CD4-positive, alpha-beta T cell treated with Interleukin-17A for 1 hour (primary cell): ENCODE measurements at places on chromosomes 3 and 15.

DNA sequence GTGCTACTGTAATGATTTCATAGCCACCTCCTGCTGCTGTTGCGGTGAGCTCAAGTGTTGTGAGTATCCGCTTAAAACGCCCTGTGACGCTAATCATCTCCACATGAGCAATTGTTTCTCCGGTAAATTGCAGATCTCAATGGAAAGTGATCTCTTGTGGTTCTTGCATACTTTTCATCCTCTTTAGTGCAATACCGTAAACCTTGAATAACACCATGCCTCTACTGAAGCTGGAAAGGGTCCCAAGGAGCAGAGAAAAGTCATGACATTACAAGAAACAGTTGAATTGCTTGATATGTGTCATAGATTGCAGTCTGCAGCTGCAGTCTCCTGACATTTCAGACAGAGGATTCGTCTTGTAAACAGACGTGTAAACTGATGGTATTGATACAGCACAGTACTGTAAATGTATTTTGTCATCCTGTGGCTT is 6.0 kb upstream of the CEMIP start:
- no peak for DNase-seq

- no peak for DNase-seq
Observed at GRCh38 chr3:184737641-184738505, 26.0 kb upstream of the MAGEF1 start.

GRCh38 chr3:180934638-180935037 is 22.2 kb downstream of the FXR1 start:
- no peak for DNase-seq

DNA sequence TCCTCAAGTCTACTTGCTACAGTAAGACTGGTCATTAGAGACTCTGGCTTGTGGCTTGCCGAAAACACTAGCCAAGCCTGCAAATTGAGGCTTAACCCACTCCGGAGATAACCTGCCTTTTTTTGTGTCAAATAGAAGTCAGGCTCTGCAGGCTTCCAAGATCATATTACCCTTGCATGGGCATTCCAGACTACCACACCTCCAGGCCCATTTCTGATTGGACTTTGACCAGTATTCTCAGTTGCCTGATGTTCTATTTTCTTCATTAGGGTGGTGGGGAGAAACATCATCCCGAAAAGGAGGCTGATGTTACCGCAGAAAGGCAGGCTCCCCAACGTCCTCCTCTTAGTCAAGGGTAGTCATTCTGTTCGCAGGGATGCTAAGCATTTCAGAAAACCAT is 68.1 kb upstream of the FOXP1 start:
- DNase-seq, result no peak

GRCh38 chr3:179942553-179943075 is 94.1 kb downstream of the PEX5L start:
- no peak for DNase-seq

GRCh38 chr3:146065573-146066006 is 95.4 kb downstream of the PLOD2 start:
- DNase-seq, result peak; percentile 10

DNA sequence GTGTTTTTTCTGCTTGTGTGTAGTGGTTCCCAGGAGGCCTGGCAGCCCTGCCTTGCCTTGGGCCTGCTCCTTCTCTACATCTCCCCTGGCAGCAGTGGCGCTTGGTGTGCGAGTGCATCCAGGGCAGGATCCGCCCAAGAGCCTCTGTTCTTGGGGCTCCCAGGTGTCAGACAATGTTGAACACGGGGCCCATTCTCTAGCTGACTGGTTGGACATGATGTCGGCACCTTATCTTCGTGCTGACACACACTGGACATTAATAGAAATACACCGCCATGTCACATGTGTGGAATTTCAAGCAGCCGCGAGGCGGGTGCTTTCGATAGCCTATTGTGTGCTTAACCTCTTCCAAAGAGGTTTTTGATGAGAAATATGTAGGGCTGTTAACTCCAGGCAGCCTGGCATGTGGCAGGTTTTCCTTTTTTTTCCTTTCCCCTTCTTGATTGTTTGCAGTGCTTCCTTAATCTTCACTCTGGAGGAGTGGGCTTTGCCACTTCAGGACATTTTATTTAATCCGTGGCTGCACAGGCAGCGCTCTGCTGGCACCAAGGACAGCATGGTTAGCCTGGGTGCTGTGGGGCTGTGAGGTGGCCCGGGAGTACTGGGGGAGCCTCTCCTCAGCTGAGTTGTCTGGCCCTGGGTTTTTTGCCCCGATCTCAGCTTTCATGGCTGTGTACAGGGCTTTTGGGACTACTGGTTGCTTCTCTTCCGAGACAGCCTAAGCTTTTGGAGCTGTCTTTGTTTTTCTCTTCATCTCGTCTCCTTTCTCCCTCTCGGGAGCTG is 42.5 kb downstream of the CHCHD6 start:
- no peak for DNase-seq

DNA sequence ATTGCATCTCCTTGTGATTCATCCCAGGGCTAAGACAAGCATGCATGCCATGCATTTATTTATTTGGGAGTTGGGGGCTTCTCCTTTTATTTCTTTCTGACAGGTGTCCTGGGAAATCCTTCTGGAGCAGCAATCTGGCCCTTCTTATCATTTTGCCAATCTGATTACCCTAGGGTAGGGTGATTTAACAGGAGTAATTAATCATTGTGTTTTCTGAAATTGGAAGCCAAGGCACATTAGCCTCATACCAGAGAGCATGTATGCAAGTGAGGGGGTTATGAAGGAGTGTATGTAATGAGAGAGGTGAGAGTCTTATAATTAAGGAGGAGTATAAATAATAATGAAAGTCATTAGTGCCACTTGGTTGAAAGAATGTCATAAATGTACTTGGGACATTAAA is 37.4 kb upstream of the ARPP21 start:
- DNase-seq, result no peak

- DNase-seq, result peak; percentile 6
Observed at GRCh38 chr3:141729240-141729639, 8.9 kb upstream of the RNF7 start.

- DNase-seq, result no peak
Observed at GRCh38 chr3:43512754-43513404, 108.9 kb downstream of the ANO10 start.

DNA sequence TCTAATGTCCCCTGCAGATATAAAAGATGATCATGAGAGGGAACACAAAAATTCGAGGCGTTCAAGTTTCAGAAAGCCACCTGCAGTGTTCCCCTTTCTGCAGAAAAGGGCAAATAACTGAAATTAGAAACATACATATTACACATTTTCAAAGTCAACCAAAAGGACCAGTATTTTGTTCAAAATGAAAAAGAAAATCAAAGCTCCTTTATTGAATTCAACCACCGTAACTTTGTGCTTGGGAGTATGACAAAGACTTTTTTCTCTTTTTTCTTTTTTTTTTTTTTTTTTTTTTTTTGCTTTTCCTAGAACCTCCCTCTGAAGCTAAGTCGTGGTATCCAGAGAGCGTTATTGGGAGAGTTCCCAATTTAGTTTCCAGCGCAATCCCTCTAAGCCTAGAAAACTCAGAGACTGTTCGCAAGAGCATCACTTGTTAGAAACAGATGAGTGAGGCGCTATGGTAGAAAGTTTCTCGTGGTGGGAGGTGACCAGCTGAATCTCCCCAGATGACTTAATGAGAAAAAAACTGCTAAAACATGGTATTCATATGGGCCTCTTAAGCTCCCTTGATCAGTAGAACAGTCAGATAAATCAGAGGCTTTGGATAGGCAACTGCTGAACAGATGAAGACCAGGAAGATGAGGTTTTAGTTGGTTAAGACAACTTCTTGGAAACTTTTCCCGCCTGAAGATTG is 77.4 kb downstream of the MB21D2 start:
- no peak for DNase-seq

DNA sequence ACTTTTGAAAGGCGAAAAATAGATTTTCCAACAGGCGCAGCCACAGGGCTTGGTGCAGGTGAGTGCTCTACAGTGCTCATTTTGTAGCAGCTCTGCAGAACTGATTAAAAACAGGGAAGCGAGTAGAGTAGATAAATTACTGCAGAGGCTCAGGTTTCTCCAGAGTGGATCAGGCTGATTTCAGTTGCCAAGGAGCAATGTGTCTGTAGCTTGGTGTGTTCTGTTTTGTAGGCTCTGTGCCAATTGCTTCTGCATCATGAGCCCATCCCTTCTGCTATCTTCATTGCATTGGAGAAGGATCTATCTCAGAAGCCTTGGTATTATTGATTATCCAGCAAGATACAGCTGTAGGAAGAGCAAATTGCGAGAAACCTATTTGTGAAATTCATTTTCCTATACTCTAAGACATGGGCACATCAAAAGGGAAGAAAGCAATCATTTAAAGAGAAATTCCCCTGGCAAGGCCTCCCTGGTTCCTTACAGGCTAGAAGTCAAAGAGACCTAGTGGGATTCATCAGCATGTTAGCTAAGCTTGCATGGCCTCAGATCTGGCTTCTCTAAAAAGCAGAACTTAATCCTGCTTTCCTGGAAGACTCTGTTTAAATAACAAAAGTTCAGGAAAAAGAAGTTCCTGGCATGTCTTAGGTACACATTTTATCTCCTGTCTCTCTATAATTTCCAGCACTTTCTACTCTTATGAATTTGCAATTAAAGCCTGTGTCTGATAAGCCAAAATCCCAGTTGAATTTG is 432.4 kb upstream of the ATP10A start:
- no peak for DNase-seq

DNA sequence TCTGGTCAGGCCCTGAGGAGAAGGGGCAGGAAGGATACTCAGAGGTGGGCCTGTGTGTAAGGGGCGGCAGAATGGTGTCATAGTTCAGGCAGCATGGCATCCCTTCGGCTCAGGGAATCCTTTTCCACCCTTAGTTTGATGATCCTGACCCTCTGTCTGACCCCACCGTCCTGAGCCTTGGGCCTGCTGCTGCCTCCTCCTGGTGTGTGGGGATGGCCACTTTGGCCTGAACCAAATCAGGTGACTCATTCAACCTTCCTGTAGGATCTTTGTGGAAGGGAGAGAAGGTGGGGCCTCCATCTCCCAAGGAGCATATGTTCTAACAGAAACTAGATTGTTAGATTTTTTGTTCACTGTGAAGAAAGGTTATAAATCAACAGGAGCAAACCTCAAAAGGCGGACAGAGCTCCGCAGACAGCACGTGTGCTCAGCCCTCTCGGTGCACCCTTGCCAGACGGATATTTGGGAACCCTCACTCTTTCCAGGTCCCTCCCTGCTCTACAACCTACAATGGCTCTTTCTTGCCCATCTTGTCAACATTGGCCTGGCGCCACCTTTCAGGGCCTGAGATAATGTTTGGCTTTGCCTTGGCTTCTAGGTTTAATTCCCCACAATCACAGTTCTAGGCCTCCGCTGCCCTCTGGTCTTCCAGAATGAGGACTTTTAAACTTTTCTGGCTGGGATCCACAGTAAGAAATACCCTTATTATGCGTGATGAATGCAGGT is 21.7 kb downstream of the THSD4 start:
- no peak for DNase-seq

GRCh38 chr15:60964527-60964926 is 264.6 kb downstream of the RORA start:
- DNase-seq, result no peak

- DNase-seq, result no peak
Observed at GRCh38 chr3:89250742-89251141, 143.3 kb downstream of the EPHA3 start.

GRCh38 chr15:62792986-62793751 is 249.4 kb upstream of the TPM1 start:
- DNase-seq, result no peak

DNA sequence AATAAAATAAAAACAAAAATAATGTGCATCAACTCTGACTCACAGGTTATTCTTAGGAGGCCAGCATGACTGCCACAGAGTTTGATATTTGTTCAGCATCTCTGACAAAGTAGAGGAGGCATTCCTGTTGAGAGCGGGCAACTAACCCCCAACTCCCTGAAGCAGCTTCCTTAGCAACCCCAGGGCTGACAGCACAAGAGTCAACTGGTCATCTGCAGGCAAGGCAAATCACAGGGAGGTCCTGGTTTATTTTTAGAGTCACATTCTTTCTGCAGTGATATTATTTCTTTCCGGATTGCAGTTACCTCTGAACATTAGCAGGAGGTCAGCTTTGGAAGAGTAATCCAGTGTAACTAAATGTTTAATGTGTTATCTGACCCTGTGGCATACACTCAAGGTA is 273.0 kb downstream of the PLCL2 start:
- DNase-seq, result no peak

DNA sequence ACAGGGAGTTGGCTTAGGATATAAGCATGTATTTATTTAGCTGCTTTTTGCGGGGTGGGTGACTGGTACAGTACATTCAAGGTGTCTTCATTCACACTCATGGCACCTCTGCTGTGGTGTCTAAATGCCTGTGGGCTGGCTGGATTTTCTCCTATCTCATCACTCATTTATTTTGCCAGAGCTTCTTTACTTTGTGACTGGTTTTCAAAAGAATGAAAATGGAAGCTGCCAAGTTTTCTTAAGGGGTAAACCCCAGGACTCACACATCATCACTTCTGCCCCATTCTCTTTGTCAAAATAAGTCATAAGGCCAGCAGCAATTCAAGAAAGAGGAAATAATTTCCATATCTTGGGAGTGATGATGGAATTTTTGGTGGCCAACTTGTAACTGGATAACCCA is 493.4 kb upstream of the ALCAM start:
- no peak for DNase-seq

DNA sequence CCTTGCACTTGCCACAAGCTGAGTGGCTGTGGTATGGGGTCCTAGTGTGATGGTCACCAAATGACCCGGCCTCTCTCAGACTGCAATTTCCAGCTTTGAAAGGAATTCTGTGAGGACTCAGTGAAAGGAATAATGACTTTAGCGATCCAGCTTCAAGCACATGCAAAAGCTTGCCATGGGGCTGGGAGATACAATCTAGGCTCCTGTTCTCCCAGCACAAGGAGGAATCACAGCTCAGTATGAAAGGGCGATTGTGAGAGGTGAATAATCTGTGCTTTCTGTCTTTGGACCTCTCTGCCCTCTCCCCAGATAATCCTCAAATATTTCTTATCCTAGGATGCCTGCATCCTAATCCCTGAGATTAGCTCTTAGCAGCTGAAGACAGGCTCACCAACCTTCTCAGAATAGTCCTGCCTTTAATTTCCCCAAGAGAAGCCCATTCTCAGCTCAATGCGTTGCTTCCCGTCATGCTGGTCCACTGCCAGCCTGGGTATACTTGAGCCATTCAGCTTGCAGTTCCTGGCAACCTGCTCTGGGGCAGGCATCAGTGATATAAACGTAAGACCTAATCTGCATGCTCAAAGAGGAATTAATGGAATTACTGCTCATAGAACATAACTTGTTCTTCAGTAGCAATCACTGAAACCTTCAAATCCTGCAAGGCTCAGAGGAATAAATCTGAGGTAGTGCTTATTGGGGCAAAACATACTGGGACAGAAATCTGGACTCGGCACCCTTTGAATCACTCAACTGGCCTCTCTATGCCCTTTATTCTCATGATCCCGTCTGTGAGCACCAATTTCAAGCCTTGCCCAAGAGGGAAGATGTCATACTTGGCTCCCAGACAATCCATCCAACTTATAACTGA is 15.1 kb downstream of the TLNRD1 start:
- no peak for DNase-seq
